ENCODE measurements at places on chromosomes 1 and 21.
A peak's percentile ranks its signal among the peaks of the same experiment; 100 is the strongest.

GRCh38 chr1:244371242-244372141, 80.2 kb downstream of the ADSS2 start:
- no peak for DNase-seq

DNA sequence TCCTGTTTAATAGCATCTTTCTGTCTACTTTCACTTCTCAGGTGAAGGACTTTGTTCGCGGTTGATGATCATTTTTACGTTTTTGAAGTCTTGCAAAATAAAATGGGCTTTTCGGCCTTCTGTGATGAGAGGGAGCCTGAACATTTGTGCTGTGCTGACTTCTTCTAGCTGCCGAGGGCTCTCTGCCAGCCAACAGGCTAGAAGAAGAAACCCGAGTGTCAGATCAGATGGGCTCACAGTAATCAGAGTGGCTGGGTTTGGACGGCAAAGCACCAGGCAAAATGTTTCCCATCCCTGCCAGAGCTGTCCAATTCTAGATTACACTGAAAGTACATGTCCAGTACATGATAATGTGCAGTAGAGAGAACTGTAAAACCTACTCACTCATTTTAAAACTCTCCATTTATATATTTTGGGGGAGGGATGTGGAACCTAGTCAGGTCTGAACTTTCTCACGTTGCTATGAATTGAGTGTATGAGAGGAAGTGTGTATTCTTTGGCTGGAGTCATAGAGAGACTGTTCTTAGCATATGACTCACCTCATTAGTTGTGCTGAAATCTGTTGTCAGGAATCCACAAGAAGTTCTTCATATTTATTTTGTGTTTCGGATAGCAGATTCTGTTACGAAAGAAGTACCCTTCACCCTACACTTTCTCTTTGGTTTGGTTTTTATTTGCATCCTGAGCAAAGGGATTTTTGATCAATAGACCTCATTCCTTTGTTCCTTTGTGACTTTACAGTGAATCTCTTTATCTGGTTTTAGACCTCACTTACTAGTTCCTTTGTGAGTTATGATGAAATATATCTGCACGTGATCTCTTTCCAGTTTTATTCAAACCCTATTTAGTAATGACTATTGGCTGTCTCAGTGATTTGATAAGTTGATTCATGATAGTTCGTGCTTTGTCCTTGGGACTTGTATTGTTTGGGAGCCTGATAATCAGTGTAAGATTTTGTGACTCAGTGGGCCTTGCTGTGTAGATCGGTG, 4.8 kb downstream of the ATP1A1 start:
- DNase-seq: peak; percentile 6

DNA sequence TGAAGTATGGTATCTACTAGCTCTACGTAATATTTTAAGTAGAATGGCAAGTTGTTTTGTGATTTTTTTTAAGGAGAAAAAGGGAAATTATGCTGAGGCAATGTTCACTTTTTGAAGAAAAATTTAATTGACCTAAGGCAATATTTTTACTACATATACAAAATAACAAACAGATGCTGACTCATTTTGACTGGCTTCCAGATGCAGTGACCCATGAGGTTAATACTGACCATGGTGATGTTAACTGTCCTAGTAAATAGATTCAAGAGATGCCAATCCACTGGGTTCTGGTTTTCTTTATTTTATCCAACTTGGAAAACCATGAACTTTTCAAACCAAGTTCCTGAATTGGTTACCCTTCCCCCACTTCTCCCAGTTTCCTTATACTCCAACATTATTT, 154.9 kb downstream of the CRB1 start:
- no peak for DNase-seq

- no peak for DNase-seq
Observed at GRCh38 chr1:227227761-227228160, 90.5 kb downstream of the CDC42BPA start.

GRCh38 chr1:231665726-231666125, 39.1 kb downstream of the DISC1 start:
- DNase-seq: no peak

Measured in stimulated activated naive CD4-positive, alpha-beta T cell (primary cell).